Effector memory CD8-positive, alpha-beta T cell (primary cell): ENCODE measurements at places on chromosomes 12 and 14.

DNA sequence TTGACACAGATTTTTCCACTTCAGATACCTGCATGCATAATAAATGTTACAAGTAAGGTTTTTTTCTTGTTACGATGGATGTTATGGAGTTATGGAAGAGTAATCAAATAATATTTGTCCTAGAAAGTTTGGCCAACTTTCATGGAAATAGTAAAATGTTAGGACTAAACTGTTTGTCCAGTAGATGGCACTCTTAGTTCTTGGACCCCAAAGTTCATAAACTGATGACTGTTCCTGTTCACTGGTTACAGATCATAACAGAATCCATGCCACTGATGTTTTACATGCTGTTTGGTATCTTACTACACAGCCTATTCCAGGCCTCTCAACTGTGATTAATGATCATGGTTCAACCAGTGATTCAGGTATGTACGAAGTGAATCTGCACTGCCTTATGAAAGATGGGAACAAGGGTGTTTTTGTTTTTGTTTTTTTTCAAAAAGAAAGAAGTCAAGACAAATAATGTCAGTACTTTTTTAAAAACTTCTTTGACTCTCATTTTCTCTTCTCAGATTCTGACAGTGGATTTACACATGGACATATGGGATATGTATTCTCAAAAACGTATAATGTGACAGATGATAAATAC is 48.8 kb upstream of the SLCO1C1 start:
- DNase-seq = no peak

DNA sequence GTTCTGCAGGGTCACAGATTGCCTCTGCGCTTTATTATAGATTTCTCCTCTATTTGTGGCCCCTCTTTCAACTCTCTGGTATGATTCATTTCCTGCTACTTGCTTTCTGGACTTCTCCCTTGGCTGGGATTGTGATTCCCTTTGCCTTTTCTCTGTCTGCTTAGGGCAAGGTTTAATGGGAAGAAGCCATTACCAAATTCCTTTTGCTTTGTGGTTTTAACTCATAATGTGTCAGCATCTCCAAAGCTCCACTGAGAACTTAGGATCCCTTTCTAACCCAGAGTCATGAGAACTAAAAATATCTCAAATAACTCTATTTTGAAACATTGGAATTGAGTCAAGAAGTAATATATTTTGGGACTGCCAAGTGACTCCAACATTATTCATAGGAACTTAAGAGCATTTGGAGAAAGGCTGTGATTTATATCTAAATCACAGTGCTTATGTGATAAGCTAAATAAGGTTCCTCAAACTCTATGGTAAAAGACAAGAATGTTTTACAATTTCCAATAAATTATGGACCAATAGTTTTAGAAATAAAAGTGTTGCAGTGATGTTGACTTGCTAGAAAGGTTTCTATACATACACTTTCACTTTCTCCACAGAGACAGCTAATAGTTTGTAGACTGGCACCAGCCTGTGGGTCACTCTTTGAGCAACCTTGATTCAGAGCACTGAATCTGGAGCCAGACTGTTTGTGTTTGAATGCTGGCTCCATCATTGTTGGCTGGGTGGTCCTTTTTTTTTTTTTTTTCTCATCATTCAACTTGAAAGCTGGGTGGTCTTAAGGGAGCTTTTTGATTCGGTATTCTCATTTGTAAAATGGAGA is 93.9 kb downstream of the DACT1 start:
- DNase-seq = no peak

- DNase-seq = peak; percentile 20
These were observed 482 bp upstream of the IFI27L2 start for GRCh38 chr14:94129758-94130414.

- no peak for DNase-seq
These were observed 7.7 kb downstream of the CAPS2 start for GRCh38 chr12:75322464-75322863.

DNA sequence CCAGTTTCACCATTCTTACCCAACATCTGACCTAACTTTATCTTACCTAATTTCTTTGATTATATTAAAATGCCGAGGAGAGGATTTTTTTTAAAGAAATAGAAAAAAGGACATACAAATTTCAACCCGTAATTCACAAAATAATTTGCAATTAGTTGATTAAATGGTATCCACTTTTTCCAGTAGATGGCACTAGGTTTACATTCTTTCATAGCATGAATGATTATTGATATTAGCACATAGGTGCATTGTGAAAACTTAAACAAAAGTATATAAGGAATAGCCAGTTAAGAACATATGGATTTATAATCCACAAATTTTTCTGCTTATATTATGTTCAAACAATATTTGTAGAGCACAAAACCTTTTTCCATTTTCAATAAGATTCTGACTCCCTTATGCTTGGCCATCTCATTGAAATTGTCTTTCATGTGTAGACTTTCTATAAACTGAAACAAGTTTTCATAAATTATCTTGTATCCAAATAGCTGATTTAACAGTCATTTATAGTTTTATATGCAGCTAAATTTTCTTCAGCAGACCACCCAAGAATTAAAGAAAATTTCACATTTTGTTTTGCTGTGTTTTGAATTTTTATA is 35.3 kb downstream of the MSRB3 start:
- no peak for DNase-seq

- no peak for DNase-seq
These were observed 604 bp upstream of the ARHGEF25 start for GRCh38 chr12:57610554-57611107.

GRCh38 chr14:25095736-25096437 is 45.9 kb upstream of the STXBP6 start:
- DNase-seq = no peak

GRCh38 chr12:44285321-44285960 is 449.6 kb downstream of the TMEM117 start:
- no peak for DNase-seq

GRCh38 chr12:112937741-112938719 is at the start of gene OAS3:
OAS3 (plus strand) TSS chr12:112938474; CDS start chr12:112938531, 57 bp downstream.
- DNase-seq = peak; percentile 55

DNA sequence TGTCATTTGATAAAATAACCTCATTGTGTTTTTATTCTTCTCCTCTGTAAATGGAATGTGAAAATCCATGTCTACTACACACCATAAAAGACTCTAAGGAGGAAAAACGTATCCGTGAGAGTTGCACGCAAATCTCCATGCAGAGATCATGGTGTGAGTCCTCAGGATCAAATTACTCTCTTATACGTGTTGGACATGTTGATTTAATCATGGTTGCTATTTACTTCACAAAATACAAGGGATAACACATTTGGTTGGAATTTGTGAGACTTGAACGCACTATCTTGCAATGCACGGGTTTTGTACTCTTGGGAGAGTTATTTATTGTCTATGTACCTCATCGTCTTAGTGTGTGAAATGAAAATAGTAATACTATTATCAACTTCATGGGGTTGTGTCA is 128.0 kb upstream of the RASSF8 start:
- DNase-seq = no peak

GRCh38 chr12:76636121-76636692 is 76.6 kb upstream of the OSBPL8 start:
- no peak for DNase-seq

DNA sequence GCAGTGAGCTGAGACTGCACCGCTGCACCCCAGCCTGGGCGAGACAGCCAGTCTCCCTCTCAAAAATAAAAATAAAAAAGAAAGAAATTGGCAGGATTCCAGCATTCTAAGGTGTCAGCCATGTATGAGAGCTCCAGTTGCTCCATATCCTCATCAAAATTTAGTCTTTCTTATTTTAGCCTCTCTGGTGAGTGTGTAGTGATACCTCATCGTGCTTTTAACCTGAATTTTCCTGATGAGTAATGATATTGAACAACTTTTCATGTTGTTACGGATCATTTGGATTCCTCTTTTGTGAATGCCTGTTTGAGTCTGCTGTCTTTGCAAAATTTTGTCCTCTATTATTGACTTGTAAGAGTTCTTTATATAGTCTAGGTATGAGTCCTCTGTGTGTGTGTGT is 28.5 kb downstream of the CCDC60 start:
- DNase-seq = no peak

- peak; percentile 26 for DNase-seq
These were observed 67.2 kb downstream of the RIC8B start for GRCh38 chr12:106841510-106842302.

DNA sequence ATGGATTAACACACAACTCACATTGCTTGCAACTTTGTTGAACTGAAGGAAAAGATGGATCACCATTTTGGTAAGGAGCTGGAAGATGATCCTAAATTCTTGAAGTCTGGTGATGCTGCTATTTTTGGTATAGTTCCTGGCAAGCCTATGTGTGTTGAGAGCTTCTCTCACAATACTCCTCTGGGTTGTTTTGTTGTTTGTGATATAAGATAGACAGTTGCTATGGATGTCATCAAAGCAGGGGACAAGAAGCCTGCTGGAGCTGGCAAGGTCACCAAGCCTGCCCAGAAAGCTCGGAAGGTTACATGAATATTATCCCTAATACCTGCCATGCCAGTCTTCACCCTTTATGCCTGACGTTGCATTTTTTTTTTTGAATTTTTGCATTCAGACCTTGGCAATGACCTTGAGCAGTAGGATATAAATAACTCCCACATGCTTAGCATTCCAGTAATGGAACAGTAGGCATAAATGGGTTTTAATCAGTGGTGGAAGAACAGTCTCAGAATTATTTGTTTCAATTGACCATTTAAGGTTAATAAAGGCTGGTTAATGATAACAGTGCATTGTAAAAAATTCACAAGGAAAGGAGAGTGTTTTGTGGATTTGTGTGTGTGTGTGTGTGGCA is 129.0 kb upstream of the SEL1L start:
- no peak for DNase-seq

GRCh38 chr14:92902191-92902590 is 20.8 kb upstream of the CHGA start:
- DNase-seq = no peak

- no peak for DNase-seq
These were observed 5.5 kb downstream of the TMEM63C start for GRCh38 chr14:77186911-77187648.

GRCh38 chr12:106058256-106059182 is 80.2 kb downstream of the NUAK1 start:
- DNase-seq = no peak

DNA sequence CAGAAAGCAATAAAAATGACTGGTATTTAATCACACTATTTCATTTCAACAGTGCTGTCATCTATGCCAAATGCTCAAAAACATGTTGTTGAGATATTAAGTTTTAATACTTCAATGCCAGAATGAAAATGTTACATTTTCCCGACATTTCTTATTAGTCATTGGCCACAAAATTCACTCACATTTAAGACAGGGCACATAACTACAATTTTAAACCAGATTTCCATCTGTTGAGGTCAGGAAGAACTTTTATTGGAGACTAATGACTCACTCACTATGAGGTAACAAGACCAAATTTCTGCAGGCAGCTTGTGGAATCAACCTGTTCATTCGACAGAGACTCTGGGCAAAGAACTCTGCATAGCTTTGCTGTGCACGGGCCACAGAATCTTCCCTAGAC is 36.8 kb downstream of the PPTC7 start:
- DNase-seq = no peak
